ENCODE measurements at places on chromosomes 3 and 15.

DNA sequence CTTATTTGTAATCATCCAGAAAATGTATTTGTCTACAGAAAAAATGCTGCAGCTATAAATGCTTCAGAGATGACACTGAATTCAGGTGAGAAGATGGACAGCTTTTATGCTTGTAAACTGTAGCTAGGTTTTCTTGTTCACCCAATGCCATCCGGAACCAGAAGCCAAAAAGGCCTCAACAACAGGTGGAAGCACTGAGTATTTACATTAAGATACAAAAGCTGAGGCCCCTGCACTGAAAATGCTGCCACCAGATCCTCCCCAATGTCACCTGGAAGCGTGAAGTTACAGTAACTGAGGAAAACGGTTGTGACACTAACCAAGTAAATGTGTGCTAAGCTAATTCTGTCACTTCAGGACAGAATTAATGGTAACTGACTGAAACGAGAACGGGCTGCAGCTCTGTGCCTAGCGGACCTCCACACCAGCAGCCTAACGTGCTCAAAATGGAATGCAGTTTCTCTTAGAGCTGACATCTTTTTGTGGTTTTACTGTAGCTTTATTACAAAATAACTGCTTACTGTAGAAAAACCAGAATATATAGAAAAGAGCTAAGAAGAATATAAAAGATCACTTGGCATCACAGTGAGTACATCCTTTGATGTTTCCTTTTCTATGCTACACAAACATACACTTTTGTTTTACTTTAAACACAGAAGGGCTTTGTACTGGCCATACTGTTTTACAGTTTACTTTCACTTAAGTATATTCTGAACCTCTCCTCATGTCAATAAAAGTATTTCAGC, 7.6 kb downstream of the CHSY1 start:
- no peak for DNase-seq

DNA sequence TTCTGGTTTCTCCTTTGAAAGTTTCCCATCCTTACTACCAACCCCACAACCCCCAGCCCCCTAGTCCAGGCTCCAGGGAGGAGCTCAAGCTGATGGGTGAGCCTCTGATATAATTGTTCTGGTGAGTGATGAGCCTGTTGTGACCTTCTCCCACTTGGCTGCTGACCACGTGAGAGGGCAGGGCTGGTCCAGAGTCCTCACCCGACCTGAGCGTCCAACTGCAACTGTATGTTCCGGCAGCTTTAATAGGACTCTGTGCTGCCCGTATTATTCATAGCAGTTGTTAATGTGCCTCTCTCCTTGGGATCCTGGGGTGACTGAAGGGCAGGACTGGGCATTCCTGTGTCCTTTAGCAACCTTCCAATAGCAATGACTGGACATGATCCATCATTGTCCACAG, 56.2 kb downstream of the B3GNT5 start:
- DNase-seq: no peak

GRCh38 chr3:31173118-31173718, 278.8 kb upstream of the GADL1 start:
- no peak for DNase-seq

- no peak for DNase-seq
Observed at GRCh38 chr15:69074001-69074842, 59.7 kb downstream of the NOX5 start.

- no peak for DNase-seq
Observed at GRCh38 chr15:89784686-89784960, 8.5 kb downstream of the MESP2 start.

- no peak for DNase-seq
Observed at GRCh38 chr3:2096216-2096615, 2.5 kb upstream of the CNTN4 start.

DNA sequence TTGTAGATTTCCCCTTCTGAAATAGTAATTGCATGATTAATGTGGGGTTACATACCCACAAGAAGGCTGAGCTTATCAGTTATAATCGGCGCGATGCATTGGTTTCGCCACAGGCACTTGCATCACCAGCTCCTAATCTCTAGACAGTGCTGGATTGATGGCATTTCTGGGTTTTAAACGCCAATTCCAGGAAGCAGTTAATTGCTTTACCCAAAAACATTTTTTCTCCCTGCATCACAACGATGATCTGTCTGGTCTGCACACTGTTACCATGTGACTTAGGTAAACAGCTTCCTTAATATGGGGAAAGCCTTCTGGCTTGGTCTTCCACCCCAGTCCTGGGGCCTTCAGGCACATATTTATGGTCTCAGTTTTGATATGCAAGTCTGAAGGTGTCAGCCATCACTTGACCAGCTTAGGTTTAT, 70.0 kb upstream of the HEG1 start:
- DNase-seq: no peak

GRCh38 chr3:8964436-8965370, 1.4 kb upstream of the RAD18 start:
- DNase-seq: no peak

- DNase-seq: no peak
Observed at GRCh38 chr15:56460071-56460470, 4.9 kb downstream of the MNS1 start.

- no peak for DNase-seq
Observed at GRCh38 chr3:51535146-51536019, 3.1 kb upstream of the RAD54L2 start.

- no peak for DNase-seq
Observed at GRCh38 chr15:31295658-31296057, 31.0 kb upstream of the KLF13 start.

DNA sequence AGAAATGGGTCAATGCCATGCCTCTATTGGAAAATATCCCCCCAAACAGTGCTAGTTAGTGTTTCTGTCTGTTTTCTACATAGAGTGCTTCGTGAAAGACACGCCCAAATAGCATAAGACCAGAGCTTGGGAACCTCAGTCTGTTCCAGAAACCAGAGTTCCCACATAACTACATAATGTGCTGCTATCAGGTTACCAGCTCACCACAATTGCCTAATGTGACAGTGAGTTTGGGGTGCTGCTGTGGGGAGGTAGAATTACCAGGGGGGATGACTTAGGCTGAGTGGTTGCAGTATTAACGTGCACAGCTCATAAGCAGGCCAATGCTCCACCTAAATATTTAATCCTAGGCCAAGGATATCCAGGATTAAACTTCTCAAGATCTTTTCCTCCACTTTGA, 39.2 kb downstream of the DUT start:
- DNase-seq: no peak

Data from forelimb muscle (tissue), 1 donor.